ENCODE measurements at places on chromosomes 3 and 15. TPM values are rescaled to one million over a fixed set of nuclear protein-coding genes. Genes with fewer than 3 reads are reported as not detected.

Gene ADAMTS9
- polyA plus RNA-seq, result 25.0 TPM

Gene ELL3
- 2.7 TPM for polyA plus RNA-seq

Gene SLC28A1
- polyA plus RNA-seq, result 51.2 TPM

Gene AHSG
- 0.34 TPM for polyA plus RNA-seq

Gene DVL3
- 30.3 TPM for polyA plus RNA-seq

Gene MASP1
- 2.8 TPM for polyA plus RNA-seq

DNA sequence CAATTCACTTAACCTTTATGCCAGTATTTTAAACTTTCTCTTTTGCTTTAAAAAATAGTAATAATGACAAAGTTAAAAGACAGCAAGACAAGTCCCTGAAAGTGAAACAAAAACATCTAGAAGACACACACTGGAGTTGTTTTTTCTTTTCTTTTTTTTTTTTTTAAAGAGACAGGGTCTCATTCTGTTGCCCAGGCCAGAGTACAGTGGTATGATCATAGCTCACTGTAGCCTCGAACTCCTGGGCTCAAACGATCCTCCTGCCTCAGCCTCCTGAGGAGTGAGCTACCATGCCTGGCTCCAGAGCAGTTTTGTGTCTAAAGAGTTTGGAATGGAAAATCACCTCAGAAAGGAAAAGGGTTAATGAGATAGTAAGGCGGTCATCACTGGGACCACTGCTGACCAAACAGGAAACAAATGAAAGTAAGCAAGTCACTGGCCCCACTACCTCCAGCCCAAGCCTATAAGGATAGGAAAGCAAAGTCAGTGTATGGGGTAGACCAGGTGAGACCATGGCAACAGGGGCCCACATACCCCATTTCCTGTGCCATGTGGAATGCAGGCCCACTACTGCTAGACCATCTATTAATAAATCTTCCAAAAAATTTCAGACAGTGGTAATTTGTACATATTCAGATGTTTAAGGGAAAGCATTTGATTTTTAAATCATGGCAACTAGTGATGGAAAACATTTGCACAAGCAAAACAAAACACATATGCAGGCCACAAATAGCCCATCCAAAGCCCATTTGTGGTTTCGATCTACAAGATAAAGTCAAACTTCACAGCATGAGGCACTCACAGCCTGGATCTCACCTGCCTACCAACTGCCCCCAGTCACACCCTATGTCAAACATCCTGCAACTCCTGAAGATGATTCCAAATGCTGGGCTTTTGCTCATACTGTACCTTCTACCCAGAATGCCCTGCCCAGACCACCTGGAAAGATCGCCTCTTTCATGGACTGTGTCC lies 62.6 kb downstream of the OSBPL10 start:
- DNase-seq, result no peak

GRCh38 chr3:180048103-180048502 lies 11.4 kb upstream of the PEX5L start:
- DNase-seq, result no peak

- DNase-seq, result no peak
Observed at GRCh38 chr3:98778852-98779413, 15.8 kb downstream of the ST3GAL6 start.

DNA sequence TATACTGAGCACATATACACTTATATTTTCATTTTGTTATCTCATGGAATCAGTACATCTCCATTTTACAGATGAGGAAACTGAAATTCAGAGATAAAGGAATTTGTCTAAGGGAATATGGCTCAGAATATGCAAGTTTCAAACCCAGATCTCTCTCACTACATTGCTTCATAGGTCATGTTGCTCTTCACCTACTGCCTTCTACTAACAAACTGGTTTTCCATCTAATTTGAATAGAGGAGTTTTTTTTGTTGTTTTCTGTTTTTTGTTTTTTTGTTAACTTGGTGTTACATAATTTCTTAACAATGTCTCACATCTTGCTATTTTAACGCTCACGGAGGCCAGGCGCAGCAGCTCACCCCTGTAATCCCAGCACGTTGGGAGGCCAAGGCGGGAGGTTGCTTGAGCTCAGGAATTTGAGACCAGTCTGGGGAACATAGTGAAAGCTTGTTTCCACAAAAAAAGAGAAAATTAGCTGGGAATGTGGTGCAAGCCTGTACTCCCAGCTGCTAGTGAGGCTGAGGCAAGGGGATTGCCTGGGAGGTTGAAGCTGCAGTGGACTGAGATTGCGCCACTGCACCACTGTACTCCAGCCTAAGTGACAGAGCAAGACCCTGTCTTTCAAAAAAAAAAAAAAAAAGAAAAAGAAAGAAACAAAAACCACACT lies 37.0 kb downstream of the FMN1 start:
- DNase-seq, result no peak

GRCh38 chr3:128801779-128802380 lies 75.9 kb downstream of the RAB7A start:
- no peak for DNase-seq

- no peak for DNase-seq
Observed at GRCh38 chr3:46409739-46410489, 2.9 kb downstream of the CCRL2 start.

DNA sequence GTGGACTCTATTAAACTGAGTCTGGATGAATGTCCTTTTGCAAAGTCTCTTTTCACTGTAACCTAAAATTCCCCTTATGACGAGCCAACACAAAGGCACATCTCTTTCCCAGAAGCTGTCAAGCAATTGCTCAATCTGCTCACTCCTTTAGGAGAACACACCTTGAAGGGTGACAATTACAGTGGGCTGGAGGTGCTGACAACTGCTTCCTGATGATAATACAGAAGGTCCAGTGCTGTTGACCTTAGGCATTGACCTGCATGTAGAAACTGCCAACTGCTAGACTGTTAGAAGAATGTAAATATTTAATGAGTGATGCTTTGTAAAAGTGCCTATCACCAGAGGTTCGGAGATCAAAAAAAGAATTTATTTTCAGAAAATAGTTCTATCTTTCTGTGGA lies 757.7 kb downstream of the GRM7 start:
- DNase-seq, result no peak

DNA sequence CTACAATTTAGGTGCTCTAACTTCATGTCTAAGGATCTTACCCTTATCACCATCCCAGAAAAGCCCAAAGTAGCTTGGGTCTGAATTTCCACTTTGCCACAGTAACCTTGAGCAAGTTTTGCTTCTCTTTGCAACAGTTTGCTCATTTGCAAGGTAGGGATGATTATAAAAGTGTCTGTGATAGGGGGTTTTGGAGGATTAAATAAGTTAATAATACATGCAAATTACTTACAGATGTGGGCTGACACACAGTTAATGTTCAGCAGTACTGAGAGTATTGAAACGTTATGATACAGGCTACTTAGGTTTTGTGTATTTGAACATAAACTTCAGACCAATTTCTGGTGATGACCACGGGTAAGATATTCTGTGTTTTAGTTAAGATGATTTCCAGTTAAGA lies 444.7 kb upstream of the TPRG1 start:
- no peak for DNase-seq

- no peak for DNase-seq
Observed at GRCh38 chr3:13414040-13414729, 5.9 kb downstream of the NUP210 start.

DNA sequence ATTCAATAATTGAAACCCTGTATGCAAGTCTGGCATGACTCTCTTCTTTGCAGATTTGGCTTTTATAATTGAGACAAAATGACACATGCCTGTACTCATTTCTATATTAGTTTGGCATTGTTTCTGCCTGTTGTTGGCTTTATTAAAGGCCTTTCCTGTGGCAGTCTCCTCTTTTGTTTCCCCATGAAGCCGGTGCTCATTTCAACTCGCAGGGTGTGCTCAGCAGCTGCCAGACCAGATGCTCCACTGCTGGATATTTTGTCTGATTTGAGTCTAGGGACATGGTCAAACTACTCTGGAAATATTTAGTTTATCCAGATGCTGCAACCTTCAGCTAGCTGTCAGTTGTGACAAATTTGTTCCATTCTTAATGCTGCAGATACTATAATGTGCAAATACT lies 445.3 kb downstream of the NAALADL2 start:
- DNase-seq, result no peak

DNA sequence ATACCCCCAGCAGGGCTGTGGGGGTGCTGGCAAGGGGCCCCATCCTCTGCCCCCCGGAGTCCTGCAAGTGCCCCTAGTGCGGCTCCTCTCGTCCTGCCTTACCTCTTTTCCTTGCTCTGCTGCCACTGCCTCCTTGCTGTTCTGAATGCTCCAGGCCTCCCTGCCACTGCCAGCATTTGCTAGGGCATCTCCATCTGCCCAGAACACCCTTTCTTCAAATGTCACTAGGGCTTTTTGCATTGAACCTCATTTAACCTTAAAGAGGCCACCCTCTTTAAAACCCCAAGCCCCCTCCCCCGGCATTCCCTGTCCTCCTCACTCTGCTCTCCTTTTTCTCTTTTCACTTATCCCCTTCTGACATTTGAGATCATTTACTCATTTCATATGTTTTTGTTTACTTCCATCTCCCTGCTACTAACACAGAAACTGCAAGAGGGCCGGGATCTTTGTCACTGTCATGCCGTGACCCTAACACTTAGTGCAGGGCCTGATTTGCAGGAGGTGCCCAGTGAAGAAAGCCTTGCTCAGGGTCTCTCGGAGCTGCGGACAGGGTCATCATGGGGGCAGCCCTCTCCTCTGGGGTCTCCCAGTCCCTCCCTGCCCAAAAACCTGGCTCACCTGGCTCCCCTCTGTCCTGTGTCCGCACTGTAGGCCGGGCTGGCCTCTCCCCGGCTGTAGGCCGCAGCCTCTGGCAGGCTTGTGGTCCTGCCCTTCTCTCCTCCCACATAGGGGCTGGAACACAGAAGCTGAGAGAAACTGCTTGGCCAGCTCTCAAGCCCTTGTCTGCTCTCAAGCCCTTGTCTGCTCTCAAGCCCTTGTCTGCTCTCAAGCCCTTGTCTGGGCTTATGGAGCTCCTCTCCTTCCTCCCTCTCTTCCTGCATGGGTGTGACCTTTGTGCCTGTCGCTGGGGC lies at the start of gene ACOX2:
Gene ACOX2, minus strand, starts transcription at position 690 of the 911 bp plus-strand sequence. CDS start 2,084 bp downstream, outside the sequence.
- peak; percentile 80 for DNase-seq

Measured in kidney (tissue), 22 donors.